ENCODE measurements at places on chromosomes 4 and X. TPM values are rescaled to one million over a fixed set of nuclear protein-coding genes. Genes with fewer than 3 reads are reported as not detected.
A peak's percentile ranks its signal among the peaks of the same experiment; 100 is the strongest.

The ADGRG2 gene
- not detected for total RNA-seq

The DCAF12L2 gene
- not detected for total RNA-seq

The SSX1 gene
- not detected for total RNA-seq

The CSAG2 gene
- not detected for total RNA-seq

The RBM47 gene
- 6.3 TPM for total RNA-seq

The TRIML1 gene
- not detected for total RNA-seq

The SYTL5 gene
- not detected for total RNA-seq

The EDNRA gene
- total RNA-seq: not detected

The ALAS2 gene
- total RNA-seq: 0.39 TPM

The CENPI gene
- 2.6 TPM for total RNA-seq

The DOCK11 gene
- total RNA-seq: 58.6 TPM

The MAMLD1 gene
- 1.4 TPM for total RNA-seq

The FSTL5 gene
- total RNA-seq: not detected

GRCh38 chr4:137531168-137531985, 917 bp downstream of the PCDH18 start:
- DNase-seq: no peak

DNA sequence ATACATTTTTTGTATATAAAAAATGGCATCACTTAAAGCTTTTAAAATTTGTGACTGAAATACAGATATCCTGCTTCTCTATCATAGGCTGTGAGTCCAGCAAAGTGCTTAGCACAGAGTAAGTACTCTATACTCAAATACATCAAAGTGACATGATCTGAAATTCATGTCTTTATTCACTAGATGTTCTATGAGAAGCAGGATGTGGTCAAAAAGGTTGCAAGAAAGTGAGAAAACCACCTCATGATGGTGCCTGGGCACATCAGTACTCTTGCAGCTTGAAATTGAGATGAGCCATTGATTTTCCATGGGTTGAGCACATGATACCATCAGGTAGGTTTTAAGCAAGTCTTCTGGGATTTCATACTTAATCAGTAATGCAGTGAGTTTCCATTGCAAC, 20.4 kb upstream of the SFRP2 start:
- no peak for DNase-seq

DNA sequence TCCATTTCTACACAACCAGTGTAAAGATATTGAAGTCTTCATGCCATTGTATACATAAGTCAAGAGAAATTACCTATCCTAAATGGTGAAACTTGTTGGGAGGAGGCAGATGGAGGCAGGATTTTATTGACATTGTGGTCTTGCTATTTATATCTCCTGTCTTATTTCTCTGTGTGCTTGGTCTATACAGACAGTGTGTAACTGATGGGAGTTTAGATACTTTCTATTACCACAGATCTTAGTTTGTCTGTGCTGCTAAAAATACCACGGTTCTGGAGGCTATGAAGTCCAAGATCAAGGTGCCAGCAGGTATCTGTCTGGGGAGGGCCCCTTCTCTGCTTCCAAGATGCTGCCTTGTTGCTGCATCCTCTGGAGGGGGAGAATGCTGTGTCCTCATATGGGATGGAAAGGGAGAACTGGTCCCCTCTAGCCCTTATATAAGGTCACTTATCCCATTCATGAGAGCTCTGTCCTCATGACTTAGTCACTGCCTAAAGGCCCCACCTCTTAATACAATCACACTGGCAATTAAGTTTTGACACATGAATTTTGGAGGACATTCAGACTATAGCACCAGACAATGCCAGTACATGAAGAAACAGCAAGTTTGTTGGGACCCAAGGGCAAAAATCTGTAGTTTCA, 62.4 kb downstream of the SYNPO2 start:
- no peak for DNase-seq

GRCh38 chr4:23746672-23747071, 143.2 kb downstream of the PPARGC1A start:
- DNase-seq: no peak

DNA sequence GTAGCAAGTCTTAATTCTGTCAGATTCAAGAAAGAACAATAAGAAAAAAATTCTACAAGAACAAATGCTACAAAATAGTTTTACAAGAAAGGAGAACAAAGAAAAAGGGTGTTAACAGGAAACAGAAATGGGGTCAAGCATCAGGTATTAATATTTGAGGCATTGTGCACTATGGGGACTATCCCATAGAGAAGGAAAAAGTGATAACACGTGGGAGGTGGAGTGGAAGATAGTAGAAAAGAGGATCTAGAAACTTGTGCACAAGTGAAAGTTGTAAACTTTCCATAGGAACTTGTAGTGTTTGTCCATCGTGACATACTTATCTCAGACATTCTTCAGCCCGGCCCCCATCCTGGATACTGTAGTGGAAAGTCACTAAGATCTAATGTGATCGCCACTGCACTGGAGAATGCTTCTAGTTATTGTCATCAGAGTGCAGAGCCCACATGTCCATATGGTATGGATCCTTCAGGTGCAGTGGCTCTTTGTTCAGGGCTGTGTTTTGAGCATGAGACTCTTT, 15.4 kb upstream of the NFXL1 start:
- DNase-seq: no peak

GRCh38 chrX:13868591-13868990, 51.7 kb upstream of the GPM6B start:
- DNase-seq: no peak

DNA sequence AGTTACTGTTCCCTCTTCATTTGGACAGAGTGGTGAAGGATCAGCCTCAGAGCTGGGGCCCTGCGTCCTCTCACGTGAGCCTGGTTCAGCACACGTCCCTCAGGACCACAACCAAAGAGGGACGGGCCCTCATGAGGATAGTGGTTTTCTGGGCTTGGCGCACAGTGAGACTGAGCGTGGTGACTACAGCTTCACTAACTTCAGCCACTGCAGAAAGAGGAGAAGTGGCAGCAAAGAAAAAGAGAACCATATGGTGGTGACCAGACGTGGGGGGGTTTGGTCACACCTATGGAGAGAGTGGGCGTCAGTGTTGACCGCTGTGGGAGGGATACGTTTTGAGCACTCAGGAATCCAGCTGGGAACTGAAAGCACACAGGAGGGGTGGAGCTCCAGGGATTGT, 21.8 kb upstream of the TNIP3 start:
- DNase-seq: no peak

GRCh38 chrX:24282381-24283126, 31.3 kb downstream of the SUPT20HL2 start:
- DNase-seq: no peak

GRCh38 chrX:15903186-15903681, 48.6 kb upstream of the AP1S2 start:
- DNase-seq: peak; percentile 17

- no peak for DNase-seq
Measured at GRCh38 chr4:168131196-168131595, 38.9 kb downstream of the ANXA10 start.

DNA sequence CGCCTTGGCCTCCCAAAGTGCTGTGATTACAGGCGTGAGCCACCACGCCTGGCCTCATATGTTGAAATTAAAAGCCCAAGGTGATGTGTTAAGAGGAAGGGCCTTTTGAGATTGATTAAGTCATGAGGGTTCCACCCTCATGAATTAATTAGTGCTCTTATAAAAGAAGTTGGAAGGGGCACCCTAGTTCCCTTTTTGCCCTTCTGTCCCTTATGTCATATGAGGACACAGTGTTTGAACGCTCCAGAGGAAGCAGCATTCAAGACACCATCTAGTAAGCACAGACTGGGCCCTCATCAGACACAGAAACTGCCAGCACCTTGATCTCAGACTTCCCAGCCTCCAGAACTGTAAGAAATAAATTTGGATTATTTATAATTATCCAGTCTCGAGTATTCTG, 5.1 kb upstream of the APLN start:
- DNase-seq: no peak

- DNase-seq: no peak
Measured at GRCh38 chrX:28787206-28787605, 200.0 kb downstream of the IL1RAPL1 start.

DNA sequence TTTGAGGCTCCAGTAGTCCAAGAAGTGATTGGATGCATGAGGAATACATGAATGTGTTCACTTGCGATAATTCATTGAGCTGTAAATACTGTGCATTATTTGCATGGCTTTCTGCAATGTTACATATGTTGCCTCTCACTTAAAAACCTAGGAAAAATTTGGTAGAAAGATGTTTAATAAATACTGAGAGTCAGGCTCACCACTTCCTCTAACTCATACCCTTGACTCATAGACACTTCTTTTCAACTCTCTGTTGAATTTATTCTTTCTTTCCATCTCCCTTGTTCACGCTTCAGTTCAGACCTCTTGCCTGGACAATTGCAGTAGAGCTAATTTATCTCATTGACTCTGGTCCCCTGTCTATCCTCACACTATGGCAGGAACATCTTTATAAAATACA, 35.8 kb upstream of the LEF1 start:
- DNase-seq: no peak

- no peak for DNase-seq
Measured at GRCh38 chrX:94662689-94663088, 988.7 kb downstream of the FAM133A start.

GRCh38 chrX:117854806-117855205, 261.8 kb downstream of the KLHL13 start:
- DNase-seq: no peak
